Stimulated activated CD4-positive, alpha-beta T cell treated with anti-CD3 and anti-CD28 coated beads, Interleukin-1b, Interleukin-23, amount 100 ng/mL, for 1 hour (primary cell): ENCODE measurements at places on chromosomes 5 and 9.
A peak's percentile ranks its signal among the peaks of the same experiment; 100 is the strongest.

GRCh38 chr5:171355302-171355724 is 32.3 kb upstream of the NPM1 start:
- no peak for DNase-seq

DNA sequence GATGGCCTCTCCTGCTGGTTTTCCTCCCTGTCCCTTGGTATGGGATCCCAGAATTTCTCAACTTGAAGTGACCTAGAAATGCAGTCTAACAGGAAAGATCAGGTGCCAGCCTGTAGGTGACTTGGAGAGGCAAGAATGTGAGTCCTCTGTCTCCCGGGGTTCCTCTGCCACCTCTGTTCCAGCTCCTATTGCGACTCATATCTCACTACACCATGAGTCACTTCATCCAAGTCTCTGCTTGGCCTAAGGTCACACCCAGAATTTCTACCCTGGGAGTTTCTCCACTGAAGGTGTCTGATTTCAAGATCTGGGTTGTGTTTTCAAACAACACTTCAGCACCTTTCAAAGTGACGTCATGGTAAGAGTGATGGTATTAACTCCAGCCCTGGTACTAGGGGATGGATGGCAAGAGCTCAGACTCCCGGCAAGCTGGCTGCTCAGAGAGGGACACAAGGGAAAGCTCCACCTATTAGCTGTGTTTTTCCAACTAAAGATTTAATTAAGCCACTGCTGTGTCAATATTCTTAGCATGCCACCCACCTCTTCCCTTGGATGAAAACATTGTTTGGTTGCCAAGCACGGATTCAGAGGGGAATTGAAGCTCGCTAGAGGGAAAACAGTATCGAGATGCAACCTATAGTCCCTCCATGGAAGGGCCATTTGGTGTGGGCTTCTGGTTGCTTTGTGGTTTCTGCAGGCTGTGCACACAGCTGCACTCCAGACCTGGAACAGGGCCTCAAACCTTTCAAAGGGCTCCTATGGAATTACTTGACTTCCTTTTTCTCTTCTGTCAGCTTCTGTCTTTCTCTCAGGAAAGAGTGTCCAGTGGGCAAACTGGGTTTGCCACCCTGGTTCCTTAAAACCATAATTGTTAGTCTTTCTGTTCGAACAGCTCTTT is 205.7 kb downstream of the GAS1 start:
- DNase-seq = no peak

GRCh38 chr5:35656721-35657120 is 39.1 kb downstream of the SPEF2 start:
- DNase-seq = no peak

DNA sequence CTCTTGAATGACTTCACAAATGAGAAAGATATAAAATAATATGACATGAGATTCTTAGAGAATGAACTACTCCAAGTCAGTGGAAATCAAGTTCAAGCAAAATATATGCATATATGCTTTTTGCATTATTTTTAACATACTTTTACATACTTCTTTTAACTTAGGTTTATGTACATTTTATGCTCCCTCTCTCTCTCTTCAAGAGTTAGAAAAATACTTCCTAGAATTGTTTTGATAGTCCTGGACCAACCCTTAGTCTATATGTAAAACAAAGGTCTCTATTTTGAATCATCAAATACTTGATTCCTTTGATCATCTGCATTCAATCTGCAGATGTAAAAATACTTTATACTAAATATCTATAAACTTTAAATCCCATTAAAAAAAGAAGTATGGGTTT is 187.8 kb downstream of the DEPDC1B start:
- DNase-seq = no peak

GRCh38 chr9:128005923-128006322 is 25.1 kb upstream of the EEIG1 start:
- no peak for DNase-seq

- peak; percentile 44 for DNase-seq
These were observed 992 bp upstream of the RPP25L start for GRCh38 chr9:34612788-34613390.
